ENCODE measurements at places on chromosomes 6 and 20.

GRCh38 chr6:55433446-55434130 lies 106.3 kb downstream of the GFRAL start:
- ATAC-seq = no peak

DNA sequence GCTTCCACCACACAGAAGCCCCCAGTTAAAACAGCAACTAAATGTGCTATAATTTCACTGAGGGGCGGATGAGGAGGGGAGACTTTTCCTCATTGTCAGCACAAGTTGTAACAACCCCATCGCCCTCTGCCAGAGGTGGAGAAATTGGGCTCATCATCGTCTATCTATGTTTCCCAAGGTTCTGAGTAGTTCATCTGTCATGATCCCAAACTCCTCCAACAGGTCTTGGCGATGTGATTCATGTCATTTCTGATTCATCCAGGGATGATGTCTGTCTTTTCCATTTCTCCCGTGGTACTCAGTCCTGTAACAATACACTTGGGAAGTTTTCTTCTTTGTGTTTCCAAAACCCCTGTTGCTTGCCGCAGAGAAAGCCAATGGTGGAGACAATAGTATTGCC lies 51.0 kb downstream of the TFAP2A start:
- ATAC-seq = no peak

DNA sequence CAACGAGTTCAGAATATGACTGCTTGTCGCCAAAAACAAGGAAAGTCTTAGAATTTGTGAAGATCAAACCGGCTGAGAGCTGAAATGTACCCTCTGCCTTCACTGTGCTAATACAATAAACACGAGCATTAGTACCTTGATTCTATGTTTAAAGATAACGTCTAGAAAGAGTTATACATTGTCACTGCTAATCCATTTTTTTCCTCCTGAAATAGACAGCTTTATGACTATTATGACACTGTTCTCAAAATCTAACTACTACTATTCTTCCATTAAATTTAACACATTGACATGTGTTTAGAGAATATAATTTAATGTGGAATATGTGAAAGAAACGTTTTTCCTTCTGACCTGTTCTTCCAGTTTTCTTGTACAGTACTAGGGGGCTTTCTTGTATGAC lies 204.8 kb downstream of the UST start:
- ATAC-seq = no peak

GRCh38 chr6:98847779-98848538 lies 13.6 kb downstream of the POU3F2 start:
- no peak for ATAC-seq

DNA sequence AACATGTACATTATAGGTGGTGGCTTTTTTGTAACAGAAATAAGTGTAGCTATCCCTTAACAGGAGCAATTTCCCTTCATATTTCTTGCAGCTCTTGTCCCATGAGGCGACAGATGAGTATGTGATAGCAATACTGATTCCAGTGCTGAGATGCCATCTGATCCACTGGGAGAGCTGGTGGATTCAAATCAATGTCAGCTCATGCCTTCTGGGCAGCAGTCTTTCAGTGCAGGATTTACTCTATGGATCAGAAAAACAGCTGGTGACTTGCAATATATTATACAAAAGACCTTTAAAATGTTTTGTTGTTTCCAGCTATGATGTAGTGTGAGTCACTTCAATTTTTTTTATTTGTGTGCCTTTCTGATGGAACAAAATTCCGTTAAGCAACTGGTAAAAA lies 259.9 kb upstream of the SASH1 start:
- no peak for ATAC-seq

Data from activated CD4-positive, CD25-positive, alpha-beta regulatory T cell treated with anti-CD3 and anti-CD28 coated beads, Interleukin-2, amount 50 U/mL, for 24 hours (primary cell).